Heart left ventricle (tissue), 16 donors: ENCODE measurements at places on chromosomes 1 and 21.

DNA sequence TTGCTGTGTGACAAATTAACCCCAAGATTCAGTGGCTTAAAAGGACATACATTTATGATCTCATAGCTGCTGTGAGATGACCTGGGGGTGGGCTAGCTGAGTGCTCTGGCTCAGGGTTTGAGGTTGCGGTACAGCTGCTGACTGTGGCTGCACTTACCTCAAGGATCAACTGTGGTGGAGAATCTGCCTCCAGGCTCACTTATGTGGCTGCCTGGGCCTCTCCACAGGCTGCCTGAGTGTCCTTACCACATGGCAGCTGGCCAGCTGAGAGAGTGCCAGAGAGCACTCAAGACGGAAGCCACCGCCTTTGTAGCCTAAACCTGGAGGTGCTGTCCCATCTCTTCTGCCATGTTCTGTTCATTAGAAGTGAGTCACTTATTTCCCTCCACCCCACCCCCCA lies 5.7 kb downstream of the LRRC71 start:
- H3K27ac ChIP-seq, result no peak overlapping the region
- peaks cover 60% of the 10 kb centered on the region for H3K27me3 ChIP-seq
- H3K4me1 ChIP-seq, result peaks cover 20% of the 10 kb centered on the region
- H3K4me3 ChIP-seq, result no peak overlapping the region
- DNase-seq, result no peak

- H3K4me1 ChIP-seq, result peaks cover 11% of the 10 kb centered on the region
- no peaks in the 10 kb centered on the region for H3K36me3 ChIP-seq
- no peak for DNase-seq
- no peak overlapping the region for H3K27ac ChIP-seq
- no peaks in the 10 kb centered on the region for H3K27me3 ChIP-seq
- H3K4me3 ChIP-seq, result no peak overlapping the region
Observed at GRCh38 chr1:185244015-185244747, 72.9 kb downstream of the IVNS1ABP start.

DNA sequence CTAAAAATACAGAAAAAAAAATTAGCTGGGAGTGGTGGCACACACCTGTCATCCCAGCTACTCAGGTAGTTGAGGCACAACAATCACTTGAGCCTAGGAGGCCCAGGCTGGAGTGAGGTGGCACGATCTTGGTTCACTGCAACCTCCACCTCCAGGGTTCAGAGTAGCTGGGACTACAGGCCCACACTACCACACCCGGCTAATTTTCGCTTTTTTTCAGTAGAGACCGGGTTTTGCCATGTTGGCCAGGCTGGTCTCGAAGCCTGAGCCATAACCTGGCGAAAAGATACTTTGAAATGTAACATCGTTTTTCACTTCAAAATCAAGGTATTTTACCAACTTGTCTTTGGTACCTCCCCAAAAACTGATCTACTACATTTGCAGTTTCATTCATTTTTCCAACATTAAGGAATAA lies 6.1 kb downstream of the GAS5 start:
- no peak overlapping the region for H3K4me3 ChIP-seq
- H3K27ac ChIP-seq, result no peak overlapping the region
- DNase-seq, result no peak
- H3K36me3 ChIP-seq, result peaks cover 95% of the 10 kb centered on the region
- H3K4me1 ChIP-seq, result peaks cover 5% of the 10 kb centered on the region
- H3K27me3 ChIP-seq, result no peaks in the 10 kb centered on the region

GRCh38 chr1:153288634-153289275 lies 24.0 kb downstream of the PGLYRP3 start:
- no peaks in the 10 kb centered on the region for H3K36me3 ChIP-seq
- H3K27ac ChIP-seq, result no peak overlapping the region
- H3K4me3 ChIP-seq, result no peak overlapping the region

DNA sequence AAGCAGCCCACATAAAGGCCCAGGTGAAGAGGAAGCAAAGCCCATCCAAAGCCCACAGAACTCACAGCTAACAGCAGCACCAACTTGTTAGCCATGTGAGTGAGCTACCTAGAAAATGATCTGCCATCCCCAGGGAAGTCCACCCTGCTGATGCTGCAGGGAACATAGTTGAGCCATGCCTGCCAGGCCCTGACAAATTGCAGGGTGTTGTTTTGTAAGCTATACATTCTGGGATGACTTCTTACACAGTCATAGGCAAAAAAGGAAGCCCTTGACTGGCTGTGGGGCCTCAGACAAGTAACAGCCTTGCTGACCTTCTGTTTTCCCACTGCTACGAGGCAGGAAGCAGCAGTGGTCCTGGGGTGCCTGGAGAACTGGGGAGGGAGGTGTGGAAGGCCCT lies 262.7 kb downstream of the MATN1 start:
- no peak for DNase-seq
- no peaks in the 10 kb centered on the region for H3K27me3 ChIP-seq
- H3K4me1 ChIP-seq, result no peaks in the 10 kb centered on the region
- H3K4me3 ChIP-seq, result no peak overlapping the region

DNA sequence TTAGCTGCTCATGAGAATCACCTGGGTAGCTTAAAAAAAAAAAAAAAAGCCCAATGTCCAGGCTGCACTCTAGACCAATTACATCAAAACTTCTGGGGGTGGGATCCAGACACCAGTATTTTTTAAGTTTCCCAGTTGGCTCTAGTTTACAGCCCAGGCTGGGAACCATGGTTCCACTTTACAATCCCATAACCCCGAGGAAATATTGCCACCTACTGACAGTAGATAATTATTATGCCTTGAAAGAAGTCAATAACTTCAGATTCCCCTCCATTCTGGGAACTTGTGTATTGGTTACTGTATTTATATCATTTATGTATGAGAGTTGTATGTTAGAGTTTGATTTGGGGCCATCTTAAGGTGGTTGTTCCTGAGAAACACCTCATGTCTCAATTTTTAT lies 100.2 kb downstream of the SPATA46 start:
- H3K4me1 ChIP-seq, result no peaks in the 10 kb centered on the region
- no peak overlapping the region for H3K27ac ChIP-seq
- H3K4me3 ChIP-seq, result no peak overlapping the region

DNA sequence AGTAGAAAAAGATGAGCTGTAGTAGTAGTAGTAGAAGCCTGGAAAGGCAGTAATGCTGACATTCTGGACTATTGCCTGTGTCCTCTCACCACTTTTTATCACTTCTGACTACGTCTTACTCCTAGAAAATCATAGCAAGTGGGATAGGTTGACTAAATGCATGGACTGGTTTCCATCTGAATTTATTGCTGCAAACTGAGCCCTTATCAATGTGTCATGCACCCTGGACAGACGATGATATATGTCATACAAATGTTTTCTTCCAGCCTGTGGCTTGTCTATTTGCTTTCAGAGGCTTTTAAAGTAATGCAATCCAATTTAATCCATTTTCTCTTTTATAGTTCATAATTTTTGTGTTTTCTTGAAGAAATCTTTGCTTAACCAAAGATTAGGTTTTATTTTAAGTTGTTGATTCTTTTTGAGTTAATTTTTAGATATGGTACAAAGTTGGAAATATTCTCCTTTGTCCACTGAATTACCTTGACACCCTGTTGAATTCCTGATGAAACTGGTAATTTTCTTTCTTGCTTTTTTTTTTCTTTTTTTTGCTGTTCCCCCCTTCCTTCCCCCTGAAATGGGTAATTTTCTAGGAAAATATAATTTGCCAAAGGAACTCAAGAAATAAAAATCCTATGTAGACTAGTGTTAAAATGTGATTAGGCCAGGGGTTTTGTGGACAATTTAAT lies 47.1 kb downstream of the PHACTR4 start:
- H3K36me3 ChIP-seq, result no peaks in the 10 kb centered on the region
- no peak for DNase-seq
- no peak overlapping the region for H3K4me3 ChIP-seq
- peaks cover 10% of the 10 kb centered on the region for H3K4me1 ChIP-seq
- no peaks in the 10 kb centered on the region for H3K27me3 ChIP-seq
- H3K27ac ChIP-seq, result no peak overlapping the region

- H3K4me1 ChIP-seq, result no peaks in the 10 kb centered on the region
- no peak for DNase-seq
- no peaks in the 10 kb centered on the region for H3K27me3 ChIP-seq
- no peak overlapping the region for H3K27ac ChIP-seq
Observed at GRCh38 chr1:86419277-86419903, 4.6 kb upstream of the CLCA2 start.

- no peak for DNase-seq
- no peaks in the 10 kb centered on the region for H3K27me3 ChIP-seq
- no peak overlapping the region for H3K4me3 ChIP-seq
- H3K4me1 ChIP-seq, result peaks cover 7% of the 10 kb centered on the region
Observed at GRCh38 chr1:150142083-150142482, 7.6 kb upstream of the PLEKHO1 start.

GRCh38 chr1:82799261-82799660 lies 998.5 kb downstream of the ADGRL2 start:
- no peak overlapping the region for H3K4me3 ChIP-seq
- no peak for DNase-seq
- H3K27me3 ChIP-seq, result no peaks in the 10 kb centered on the region
- H3K4me1 ChIP-seq, result no peaks in the 10 kb centered on the region
- H3K36me3 ChIP-seq, result no peaks in the 10 kb centered on the region
- no peak overlapping the region for H3K27ac ChIP-seq

- no peaks in the 10 kb centered on the region for H3K36me3 ChIP-seq
- H3K4me1 ChIP-seq, result peaks cover 3% of the 10 kb centered on the region
- no peak overlapping the region for H3K27ac ChIP-seq
- DNase-seq, result no peak
Observed at GRCh38 chr1:151846686-151847237, 6.8 kb downstream of the THEM5 start.

GRCh38 chr1:41019353-41019745 lies 2.2 kb downstream of the SLFNL1 start:
- H3K36me3 ChIP-seq, result peaks cover 12% of the 10 kb centered on the region
- no peaks in the 10 kb centered on the region for H3K27me3 ChIP-seq
- H3K4me3 ChIP-seq, result no peak overlapping the region
- H3K27ac ChIP-seq, result no peak overlapping the region
- H3K4me1 ChIP-seq, result peaks cover 19% of the 10 kb centered on the region

DNA sequence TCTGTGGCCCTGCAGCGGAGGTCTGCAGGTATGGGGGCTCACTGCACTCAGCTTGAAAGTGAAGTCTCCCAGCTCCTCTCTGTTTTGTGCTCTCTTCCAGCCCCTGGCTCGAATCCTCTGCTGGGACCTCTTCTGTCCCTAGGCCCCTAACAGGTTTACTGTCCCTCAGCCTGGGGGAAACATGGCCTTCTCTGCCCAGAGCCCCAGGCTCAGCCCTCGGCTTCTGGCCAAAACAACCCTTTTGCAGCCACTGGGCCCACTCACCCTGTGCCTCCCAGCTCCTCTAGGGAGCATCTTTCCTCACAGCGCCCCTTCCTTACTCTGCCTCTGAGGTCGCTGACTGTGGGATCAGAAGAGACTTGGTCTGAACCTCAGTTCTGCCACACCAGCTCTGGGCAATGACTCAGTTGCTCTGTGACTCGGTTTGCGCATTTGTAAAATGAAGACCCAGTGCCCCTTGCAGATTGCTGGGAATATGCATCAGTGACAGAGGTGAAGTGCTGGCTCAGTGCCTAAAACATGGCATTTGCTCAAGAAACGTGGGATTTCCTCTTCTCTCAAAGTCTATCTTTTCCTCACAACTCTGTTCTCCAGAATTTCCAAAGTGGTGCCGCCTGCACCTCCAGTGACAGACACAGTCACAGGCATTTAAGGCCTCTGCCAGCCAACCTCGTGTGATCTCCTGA lies 26.5 kb upstream of the TENT5C start:
- no peaks in the 10 kb centered on the region for H3K27me3 ChIP-seq
- no peaks in the 10 kb centered on the region for H3K36me3 ChIP-seq
- DNase-seq, result no peak

DNA sequence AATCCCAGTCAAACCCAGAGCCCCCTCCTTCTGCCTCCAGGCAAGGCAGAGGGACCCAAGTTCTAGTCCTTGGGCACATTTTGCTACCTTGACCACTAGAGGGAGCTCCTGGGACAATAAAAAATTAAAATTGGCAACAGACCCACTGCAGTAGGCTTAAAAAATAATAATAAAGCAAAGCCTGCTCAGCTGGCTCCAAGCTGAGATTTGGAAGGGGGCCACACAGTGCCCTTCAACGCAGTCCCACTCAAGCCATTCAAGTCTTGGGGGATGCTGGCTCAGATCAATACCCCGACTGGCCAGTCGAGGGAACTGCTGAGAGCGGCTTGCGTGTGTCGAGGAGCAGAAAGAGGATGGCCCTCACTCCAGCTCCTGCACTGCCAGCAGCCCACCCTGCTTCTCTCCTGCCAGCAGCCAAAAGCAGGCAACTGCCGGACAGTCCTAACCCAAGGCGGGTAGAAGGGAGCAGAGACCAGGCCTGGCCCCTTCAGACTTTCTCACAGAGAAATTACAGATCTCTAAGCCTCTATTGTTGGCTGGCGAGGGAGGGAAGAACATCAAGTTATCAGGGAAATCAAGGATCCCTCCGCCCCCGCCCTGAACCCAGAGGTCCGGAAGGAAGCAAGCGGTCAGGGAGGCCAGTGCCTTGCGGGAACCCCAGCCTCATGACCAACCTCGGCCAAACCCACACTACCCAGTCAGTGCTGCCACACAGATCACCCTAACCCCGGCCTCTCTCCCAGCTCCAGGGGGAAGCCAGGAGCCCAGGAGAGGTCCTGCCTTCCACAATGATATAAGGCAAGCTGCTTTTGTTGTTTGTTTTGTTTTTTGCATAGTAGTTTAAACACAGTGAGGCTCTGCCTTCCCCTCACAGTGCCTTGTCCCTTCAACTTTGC lies 4.9 kb upstream of the ALDH4A1 start:
- H3K4me1 ChIP-seq, result peaks cover 17% of the 10 kb centered on the region
- H3K4me3 ChIP-seq, result no peak overlapping the region
- H3K36me3 ChIP-seq, result peaks cover 14% of the 10 kb centered on the region
- peak; percentile 51 for DNase-seq
- peak overlapping the region; percentile 59 for H3K27ac ChIP-seq
- no peaks in the 10 kb centered on the region for H3K27me3 ChIP-seq

DNA sequence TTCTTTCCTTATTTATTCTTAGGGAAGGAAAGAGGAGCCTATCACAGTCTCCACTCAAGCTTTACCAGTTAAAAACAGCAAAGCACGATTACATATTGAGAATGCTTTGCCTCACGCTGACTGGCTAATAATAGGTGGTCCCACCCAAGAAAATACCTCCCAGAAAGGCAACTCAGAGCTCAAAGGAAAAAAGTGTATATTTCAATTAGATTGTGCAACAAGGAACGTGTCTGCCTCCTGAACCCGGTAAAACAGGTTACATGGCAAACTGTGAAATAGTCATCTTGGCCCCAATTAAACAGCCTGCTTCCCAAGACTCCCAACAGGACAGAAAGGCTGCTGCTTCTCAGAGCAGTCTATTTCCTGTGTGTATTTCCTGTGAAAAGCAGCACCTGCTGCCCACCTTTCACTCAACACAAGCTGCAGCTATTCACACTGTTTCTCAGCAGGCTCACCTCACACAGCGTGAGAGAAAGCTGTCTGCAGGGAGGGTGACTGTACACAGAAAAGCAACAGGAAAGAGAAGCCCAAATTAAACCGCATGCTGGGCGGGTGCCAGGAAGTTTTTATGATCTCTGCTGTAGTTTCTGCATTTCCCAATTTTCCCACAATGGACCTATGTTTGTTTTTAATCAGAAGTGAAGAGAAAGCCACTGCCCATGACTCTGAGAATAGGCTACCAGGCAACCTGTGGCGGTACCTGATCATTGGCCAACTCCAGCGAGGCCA lies 44.0 kb downstream of the URB1 start:
- no peak overlapping the region for H3K27ac ChIP-seq
- peaks cover 7% of the 10 kb centered on the region for H3K4me1 ChIP-seq
- H3K27me3 ChIP-seq, result no peaks in the 10 kb centered on the region
- no peak for DNase-seq
- peaks cover 45% of the 10 kb centered on the region for H3K36me3 ChIP-seq
